ENCODE measurements at places on chromosomes 6 and 20.

DNA sequence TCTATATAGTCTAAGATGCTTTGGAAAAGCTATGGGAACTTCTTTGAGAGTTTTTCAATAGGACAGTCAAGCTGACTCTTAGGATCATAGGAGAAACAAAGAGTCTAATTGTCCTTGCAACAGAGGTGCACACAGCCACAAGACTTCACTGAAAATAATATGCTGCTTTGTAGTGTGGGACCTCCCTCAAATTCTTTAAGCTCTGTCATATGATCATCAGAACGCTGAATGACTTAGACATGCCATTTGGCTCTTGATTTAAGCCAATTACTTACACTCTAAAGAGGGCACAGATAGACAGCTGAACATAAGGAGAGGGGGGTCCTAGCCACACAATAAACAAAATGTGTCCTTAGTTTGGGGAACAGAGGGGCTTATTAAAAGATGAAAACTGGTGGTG, 818.7 kb upstream of the GJE1 start:
- no peak for DNase-seq

GRCh38 chr20:8095648-8096572, 36.2 kb upstream of the PLCB1 start:
- DNase-seq: no peak

- no peak for DNase-seq
Observed at GRCh38 chr6:21887231-21888185, 294.0 kb downstream of the SOX4 start.

GRCh38 chr20:63855363-63856097, 5.8 kb upstream of the ABHD16B start:
- no peak for DNase-seq

GRCh38 chr6:3596766-3597165, 139.9 kb upstream of the SLC22A23 start:
- no peak for DNase-seq

GRCh38 chr6:11750682-11751081, 27.9 kb downstream of the ADTRP start:
- DNase-seq: no peak

- DNase-seq: no peak
Observed at GRCh38 chr6:16539086-16539931, 222.0 kb downstream of the ATXN1 start.

DNA sequence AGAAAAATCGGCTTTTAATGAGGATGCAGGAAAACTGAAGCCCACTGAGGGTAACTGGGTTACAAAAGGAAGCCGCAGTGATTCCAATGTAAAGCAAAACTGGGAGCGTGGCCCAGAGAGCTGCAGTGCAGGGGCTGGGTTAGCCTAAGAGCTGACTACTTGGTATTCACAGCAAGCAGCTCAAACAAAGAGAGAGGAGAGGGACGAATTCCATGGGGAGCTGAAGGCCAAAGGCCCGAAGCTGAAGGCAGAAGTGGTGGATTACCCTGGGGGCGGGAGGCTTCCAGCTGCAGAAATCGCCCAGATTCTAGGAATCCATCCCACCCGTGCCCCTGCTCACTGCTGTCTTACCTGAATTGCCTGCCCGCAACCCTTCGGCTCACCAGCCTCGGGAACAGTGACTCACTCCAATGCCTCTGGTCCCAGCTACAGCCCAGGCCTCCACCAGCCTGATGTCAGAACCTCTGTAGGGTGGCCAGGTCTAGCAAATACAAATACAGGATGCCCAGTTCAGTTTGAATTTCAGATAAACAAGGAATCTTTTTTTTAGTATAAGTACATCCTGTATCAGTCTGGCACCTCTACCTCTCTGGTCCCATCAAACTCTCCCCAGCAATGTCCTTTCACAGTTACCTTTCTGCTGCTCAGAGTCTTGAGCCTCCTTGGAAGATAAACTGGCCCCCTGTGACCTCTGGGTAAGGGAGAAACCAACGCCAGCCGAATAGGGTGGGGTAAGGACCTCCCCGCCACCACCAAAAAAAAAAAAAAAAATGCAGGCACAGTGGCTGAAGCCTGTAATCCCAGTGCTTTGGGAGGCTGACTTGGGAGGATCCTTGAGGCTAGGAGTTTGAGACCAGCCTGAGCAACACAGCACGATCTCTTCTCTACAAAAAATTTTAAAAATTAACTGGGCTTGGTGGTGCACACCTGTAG, 14.6 kb upstream of the ZMYND8 start:
- no peak for DNase-seq

GRCh38 chr20:4932061-4932460, 69.2 kb downstream of the SLC23A2 start:
- DNase-seq: no peak

GRCh38 chr6:117512987-117513573, 30.6 kb downstream of the DCBLD1 start:
- no peak for DNase-seq

DNA sequence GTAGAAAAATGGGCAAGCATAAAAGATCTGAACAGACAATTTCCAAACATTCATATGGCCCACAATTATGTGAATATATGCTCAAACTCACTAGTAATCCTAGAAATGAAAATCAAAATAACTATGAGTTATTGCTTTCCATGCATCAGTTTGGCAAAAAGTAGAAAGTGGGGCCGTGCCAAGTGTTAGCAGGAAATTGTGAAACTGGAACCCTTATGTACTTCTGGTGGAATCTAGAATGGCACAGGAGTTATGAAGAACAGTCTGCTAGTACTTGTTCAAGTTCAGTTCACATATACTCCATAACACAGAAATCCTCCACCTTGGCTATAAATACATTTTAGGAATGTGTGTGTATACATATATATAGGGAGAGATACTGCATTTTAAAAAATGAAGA, 89.8 kb downstream of the EYA2 start:
- DNase-seq: no peak

- DNase-seq: no peak
Observed at GRCh38 chr6:24950218-24950941, 14.6 kb upstream of the RIPOR2 start.

DNA sequence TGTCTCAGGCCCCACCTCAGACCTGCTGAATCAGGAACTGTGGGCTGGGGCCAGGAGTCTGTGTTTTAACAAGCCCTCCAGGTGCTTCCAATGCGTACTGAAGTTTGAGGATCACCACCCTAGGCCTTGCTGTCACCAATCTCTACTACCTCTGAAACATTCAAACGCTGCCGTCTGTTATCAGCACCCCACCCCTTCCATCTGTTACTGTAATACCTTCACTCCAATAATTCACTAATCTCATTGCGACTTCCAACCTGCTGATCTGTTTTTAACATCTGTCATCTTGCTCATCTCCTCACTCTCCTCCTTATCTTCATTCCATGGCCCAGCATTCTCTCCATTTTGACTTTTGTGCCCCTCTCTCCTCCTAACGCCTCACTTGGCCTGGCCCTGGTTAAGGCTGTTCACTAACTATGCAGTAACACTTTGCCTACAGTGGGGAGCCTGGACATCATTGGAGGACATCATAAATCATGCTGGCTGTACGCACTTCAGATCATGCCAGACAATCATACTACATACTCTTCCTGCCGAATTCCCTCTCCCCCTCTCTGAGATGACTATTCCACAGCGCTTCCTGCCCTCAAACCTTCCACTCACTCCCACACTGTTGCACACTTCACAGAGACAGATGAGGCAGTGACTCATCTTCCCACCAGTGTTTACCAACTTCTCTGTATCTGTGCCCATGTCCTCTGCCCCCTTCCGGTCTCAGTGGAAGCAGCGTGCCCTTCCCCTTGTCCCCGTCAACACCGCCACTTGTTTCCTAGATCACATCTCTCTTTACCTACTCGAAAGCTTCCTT, 3.0 kb upstream of the GUCA1B start:
- no peak for DNase-seq

- DNase-seq: no peak
Observed at GRCh38 chr20:7879883-7880282, 60.4 kb downstream of the HAO1 start.

DNA sequence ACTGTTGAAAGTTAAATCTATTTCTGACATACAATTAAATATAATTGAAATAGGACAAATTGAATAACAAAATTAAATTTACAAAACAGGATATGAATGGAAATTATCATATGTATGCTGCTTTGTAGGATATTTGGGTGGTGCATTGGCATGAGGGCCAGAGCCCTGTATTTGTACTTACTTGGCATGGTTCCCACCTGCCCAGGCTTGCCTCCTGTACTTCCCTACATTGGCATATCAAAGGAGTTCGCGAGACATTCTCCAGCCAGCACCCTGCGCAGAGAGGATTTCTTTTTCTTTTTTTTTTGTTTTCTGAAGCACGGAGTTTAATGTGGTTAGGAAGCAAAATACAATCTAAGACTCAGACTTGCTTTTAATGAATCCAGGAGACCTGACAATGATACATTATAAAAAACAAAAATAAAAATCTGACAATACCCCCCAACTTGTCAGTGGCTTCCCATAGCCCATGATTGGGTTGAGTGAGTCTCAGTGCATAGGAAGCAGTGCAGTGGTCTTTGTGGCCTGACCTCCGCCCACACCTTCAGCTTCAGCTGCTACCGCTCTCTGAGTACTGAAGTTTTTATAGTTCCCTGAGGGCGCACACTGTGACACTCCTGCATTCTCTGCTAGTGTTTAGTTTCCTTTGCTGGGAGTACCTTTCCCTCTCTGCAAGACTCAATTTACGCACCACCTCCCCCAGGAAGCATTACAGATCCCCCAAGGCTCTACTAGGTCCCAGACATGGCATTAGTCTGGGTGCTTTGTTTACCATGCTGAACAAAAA, 440.8 kb downstream of the UTRN start:
- no peak for DNase-seq

DNA sequence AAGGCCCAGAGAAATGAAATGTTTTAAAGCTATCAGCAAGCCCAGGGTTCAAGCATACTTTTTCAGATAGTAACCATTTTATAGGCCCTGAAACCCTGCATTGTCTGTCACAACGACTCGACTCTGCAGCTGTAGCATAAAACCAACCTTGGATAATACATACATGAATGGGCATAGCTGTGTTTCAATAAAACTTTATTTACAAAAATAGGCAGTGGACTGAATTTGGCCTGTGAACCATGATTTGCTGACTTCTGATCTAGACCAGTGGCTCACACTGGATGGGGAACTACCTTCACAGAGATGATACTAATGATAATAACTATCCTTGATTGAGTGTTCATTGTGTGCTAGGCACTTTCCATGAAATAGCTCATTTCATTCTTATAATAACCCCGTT, 97.3 kb upstream of the ZNFX1 start:
- DNase-seq: no peak

GRCh38 chr20:51093240-51093763, 70.4 kb upstream of the KCNG1 start:
- no peak for DNase-seq

DNA sequence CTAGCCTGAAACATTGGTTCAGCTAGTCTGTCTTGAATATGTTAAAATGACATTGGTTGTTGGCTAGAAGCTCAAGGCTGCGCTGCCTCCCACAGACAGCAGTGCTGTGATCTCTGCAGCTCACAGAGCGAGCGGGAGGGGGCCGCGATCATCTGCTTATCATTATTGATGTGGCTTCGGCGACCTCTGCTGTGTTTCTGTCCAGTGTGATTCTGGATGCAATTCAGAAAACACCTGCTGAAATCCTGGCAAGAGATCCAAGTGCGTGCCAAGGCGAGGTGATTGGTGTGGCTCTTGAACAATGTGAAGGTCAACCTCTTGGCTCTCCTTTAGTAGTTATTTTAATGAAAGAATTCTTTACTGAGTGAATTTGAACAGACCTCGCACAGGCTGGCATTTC, 142.3 kb upstream of the SASH1 start:
- DNase-seq: peak; percentile 29

DNA sequence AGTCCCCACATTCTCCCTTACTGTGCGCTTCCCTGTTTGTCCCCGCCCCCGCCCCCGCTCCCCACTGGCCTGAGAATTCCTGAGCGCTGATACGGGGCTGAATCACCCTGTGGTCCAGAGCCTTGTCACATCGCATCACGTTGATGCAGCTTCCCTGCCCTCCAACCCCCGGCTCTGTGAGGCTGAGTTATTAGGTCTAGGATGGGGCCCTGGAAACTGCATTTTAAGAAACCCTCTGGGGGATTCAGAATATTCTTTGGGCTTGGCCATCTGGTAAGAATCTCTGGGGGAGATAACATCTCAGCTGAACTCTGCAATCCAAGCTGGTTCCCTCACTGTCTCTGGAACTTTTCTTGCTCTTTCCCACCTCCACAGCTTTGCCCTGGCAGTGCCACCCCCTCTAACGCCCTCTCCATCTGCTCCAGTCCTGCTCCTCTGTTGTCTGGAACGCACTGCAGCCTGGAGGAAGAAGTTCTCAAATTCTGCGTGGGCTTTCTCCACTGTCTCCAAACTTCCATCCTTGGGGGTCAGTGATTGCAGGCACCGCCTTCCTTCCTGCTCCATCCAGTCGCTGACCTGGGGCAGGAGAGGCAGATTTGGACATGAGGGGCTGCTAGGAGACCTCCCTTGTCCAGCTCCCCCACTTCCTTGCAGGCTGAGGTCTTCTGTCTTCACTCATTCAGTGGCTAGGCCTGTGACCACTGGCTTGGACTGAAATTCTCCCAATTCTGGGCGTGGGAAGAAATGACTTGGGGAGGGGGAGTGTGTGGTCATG, 42.6 kb downstream of the KIAA1755 start:
- DNase-seq: no peak

DNA sequence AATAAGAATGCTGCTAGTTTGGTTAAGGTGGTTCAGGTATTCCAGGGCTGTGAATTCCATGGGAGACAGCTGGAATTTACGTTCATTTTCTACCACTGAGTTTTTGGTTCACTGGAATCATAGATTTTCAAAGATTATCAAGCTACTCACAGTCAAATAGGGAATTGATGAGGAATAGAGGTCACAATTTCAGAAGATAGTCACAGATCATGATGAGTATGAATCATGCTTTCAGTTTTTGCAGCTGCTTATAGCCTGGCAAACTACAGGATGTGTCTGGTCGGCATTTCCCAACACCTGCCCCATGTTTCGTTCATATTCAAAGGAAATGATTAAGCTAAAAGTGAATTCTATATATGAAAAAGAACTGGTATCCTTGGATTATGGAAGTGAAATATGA, 58.7 kb downstream of the BCKDHB start:
- DNase-seq: no peak

GRCh38 chr6:84197708-84198107, 29.7 kb downstream of the CEP162 start:
- no peak for DNase-seq

- no peak for DNase-seq
Observed at GRCh38 chr6:118307581-118307980, 240.5 kb upstream of the PLN start.

GRCh38 chr6:41157323-41157722, 3.2 kb upstream of the TREML1 start:
- DNase-seq: peak; percentile 12

DNA sequence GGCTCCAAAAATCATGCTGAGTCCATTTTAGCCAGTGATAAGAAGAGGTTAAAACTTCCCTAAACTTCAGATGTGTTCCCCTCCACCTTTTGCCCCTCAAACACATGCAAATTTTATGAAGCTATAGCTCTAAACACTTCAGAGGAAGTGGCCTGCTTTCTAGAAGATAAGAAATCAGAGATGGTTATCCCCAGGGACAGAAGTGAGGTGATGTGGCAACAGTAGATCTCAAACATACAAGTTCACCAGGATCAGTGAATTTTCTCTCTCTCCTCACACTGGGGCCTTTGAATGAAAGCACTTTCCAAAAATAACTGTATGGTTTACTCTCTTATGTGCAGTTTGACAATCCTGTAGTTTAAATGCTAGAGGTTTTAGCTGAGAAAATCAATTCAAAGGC, 332.0 kb downstream of the BTBD9 start:
- DNase-seq: no peak

GRCh38 chr20:1300083-1300840, 28.7 kb downstream of the SDCBP2 start:
- no peak for DNase-seq
